Upper lobe of right lung (tissue), 1 donor: ENCODE measurements at places on chromosomes 4 and X. TPM values are rescaled to one million over a fixed set of nuclear protein-coding genes. Genes with fewer than 3 reads are reported as not detected.
A peak's percentile ranks its signal among the peaks of the same experiment; 100 is the strongest.

DNA sequence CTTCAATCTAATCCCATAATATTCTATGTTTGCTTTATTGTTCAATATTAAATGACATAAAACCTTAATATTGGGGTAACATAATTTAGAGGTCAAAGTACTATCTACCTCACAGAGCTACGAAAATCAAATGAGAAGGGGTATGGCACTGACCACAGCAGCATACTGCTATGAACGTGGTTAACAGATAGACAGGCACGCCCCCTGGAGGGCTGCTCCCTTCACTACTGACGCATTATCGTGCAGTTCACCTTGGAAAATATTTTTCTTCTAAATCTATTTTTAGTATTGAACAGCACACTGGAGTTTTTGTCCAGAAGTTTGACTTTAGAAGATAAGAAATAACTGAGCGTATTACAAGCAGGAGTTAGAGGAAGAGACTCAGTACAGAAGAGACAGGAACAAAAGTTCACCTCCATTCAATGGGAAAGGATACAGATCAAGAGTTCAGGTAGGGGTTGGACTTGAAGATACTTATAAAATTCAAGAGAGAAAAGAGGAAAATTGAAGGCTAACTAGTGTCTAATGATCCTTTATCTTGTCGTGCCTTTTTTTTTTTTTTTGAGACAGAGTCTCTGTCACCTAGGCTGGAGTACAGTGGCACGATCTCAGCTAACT, 22.7 kb downstream of the MAP9 start:
- peak; percentile 75 for DNase-seq
- H3K4me1 ChIP-seq: no peaks in the 10 kb centered on the region
- H3K27ac ChIP-seq: no peak overlapping the region
- no peaks in the 10 kb centered on the region for H3K27me3 ChIP-seq
- H3K4me3 ChIP-seq: no peak overlapping the region

The PNMA3 gene
- 0.32 TPM for total RNA-seq

DNA sequence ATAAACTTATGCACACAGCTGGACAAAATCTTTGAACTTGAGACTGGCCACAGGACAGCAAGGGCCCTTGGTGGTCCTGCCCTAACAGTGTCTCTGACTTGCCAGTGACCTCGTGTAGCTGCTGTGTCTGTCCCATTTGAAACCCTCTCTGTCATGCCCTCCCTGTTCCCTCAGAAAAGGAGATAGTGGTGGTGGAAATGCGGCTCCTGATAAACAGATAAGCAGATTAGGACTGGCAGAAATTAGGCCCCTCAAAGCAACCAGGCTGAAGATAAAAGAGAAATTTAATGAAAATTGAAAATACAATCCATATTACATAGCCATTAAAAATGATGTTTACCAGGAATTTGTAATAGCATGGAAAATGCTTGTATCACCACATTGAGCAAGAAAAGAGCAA, 136.6 kb upstream of the ATP6AP2 start:
- H3K36me3 ChIP-seq: no peaks in the 10 kb centered on the region
- no peak overlapping the region for H3K27ac ChIP-seq
- H3K27me3 ChIP-seq: no peaks in the 10 kb centered on the region
- no peaks in the 10 kb centered on the region for H3K4me1 ChIP-seq

The GYPE gene
- 3.2 TPM for total RNA-seq

- peaks cover 4% of the 10 kb centered on the region for H3K4me1 ChIP-seq
- no peaks in the 10 kb centered on the region for H3K27me3 ChIP-seq
- no peak overlapping the region for H3K27ac ChIP-seq
- no peak overlapping the region for H3K4me3 ChIP-seq
- no peaks in the 10 kb centered on the region for H3K36me3 ChIP-seq
- DNase-seq: no peak
Observed at GRCh38 chr4:151296227-151296626, 19.3 kb downstream of the PRSS48 start.

The GPR119 gene
- total RNA-seq: not detected

- no peaks in the 10 kb centered on the region for H3K4me1 ChIP-seq
- H3K36me3 ChIP-seq: no peaks in the 10 kb centered on the region
- no peak overlapping the region for H3K4me3 ChIP-seq
- H3K27ac ChIP-seq: no peak overlapping the region
- H3K27me3 ChIP-seq: no peaks in the 10 kb centered on the region
- DNase-seq: no peak
Observed at GRCh38 chr4:167274351-167274750, 40.1 kb upstream of the SPOCK3 start.

- no peaks in the 10 kb centered on the region for H3K27me3 ChIP-seq
- no peaks in the 10 kb centered on the region for H3K36me3 ChIP-seq
- H3K4me1 ChIP-seq: no peaks in the 10 kb centered on the region
- H3K4me3 ChIP-seq: no peak overlapping the region
- DNase-seq: no peak
- no peak overlapping the region for H3K27ac ChIP-seq
Observed at GRCh38 chrX:17767734-17768133, 30.4 kb downstream of the SCML1 start.

The EDNRA gene
- total RNA-seq: 28.3 TPM

- no peak overlapping the region for H3K4me3 ChIP-seq
- no peak overlapping the region for H3K27ac ChIP-seq
- no peaks in the 10 kb centered on the region for H3K36me3 ChIP-seq
- no peak for DNase-seq
Observed at GRCh38 chrX:39843318-39843717, 254.4 kb downstream of the BCOR start.

- H3K4me3 ChIP-seq: no peak overlapping the region
- no peaks in the 10 kb centered on the region for H3K27me3 ChIP-seq
- no peaks in the 10 kb centered on the region for H3K36me3 ChIP-seq
Observed at GRCh38 chrX:145190801-145191389, 56.4 kb upstream of the SPANXN1 start.

The LRIT3 gene
- total RNA-seq: 0.14 TPM

GRCh38 chr4:128322986-128323385, 35.4 kb upstream of the PGRMC2 start:
- DNase-seq: no peak
- H3K27ac ChIP-seq: no peak overlapping the region
- no peaks in the 10 kb centered on the region for H3K4me1 ChIP-seq
- no peaks in the 10 kb centered on the region for H3K27me3 ChIP-seq
- no peak overlapping the region for H3K4me3 ChIP-seq
- H3K36me3 ChIP-seq: no peaks in the 10 kb centered on the region

- H3K27me3 ChIP-seq: no peaks in the 10 kb centered on the region
- DNase-seq: no peak
- H3K4me3 ChIP-seq: no peak overlapping the region
Observed at GRCh38 chrX:151386838-151387459, 10.1 kb upstream of the VMA21 start.

The HTRA3 gene
- 25.0 TPM for total RNA-seq

DNA sequence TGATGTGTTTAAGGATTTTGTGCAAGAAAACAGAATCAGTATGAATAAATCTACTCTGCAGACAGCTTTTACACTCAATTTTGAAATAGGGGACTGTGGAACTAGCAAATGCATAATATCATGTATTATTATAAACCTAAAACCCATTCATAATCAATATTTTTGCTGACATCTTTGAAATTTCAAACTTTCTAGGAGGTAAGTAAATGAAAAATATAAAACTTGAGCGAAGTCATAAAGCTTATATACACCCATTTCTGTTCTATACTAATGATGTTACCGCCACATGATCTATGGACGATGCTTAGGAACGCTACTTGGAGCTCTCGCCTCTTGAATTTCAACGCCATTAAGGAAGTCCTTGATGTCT, 38.1 kb downstream of the ADGRA3 start:
- H3K4me3 ChIP-seq: no peak overlapping the region
- H3K27me3 ChIP-seq: no peaks in the 10 kb centered on the region
- no peaks in the 10 kb centered on the region for H3K4me1 ChIP-seq

DNA sequence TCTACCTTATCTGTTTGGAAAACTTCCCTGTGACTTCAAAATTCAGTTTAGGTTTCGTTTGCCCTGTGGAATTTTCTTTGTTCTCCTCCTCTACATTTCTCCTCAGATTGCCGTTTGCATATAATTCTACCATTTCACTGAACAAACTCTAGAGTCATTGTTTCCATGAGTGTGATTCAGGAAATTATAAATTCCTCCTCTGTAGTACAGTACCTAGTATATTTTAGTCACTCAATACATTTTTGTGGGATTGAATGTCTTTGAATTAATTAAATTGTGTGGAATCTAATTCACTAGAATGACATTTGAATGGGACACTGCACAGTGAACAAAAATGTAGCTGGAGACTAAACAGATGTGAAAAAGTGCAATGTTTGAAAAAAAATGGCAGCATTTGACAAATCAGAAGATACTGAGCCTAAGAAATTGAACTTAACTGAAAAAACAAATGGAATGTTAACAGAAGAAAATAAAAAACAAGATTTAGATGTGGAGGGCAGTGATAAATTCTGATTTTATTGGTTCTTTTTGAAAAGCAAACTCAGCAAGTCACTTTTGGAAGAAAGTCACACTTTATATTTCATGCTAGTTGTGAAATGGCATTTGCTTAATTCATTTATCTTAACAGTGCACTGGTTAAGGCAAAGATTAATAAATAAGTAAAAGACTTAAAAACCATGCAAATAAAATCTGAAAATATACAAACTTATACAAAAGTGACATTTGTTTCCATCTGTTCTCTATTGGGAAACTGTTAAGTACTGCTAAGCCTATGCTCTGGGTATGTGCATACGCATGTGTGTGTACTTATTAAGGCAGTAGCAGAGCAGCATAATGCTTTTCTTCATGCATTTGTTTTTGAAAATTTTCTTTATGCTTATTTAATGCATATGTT, 512.3 kb downstream of the FAT4 start:
- DNase-seq: no peak
- no peaks in the 10 kb centered on the region for H3K36me3 ChIP-seq
- H3K27me3 ChIP-seq: no peaks in the 10 kb centered on the region
- no peak overlapping the region for H3K27ac ChIP-seq

DNA sequence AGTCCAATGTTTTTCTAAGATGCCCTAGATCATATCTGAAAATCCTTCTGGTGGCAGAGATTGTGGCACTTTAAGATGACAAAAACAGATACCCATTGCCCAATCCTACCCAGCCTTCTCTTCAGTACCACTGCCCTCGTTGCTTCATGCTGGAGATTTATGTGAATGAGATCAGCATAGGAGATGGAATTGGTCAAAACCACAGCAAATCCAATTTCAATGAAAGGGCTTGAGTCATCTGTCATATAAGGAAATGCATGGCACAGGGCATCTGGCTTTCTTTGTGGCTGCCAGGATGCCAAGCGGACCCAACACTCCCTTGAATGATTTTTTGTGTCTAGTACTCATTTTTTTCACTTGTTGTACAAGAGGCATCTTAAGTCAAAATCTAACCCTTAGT, 16.8 kb downstream of the AFF2 start:
- no peaks in the 10 kb centered on the region for H3K4me1 ChIP-seq
- no peak for DNase-seq
- H3K36me3 ChIP-seq: no peaks in the 10 kb centered on the region
- H3K4me3 ChIP-seq: no peak overlapping the region

The TMPRSS11D gene
- not detected for total RNA-seq

The MMRN1 gene
- total RNA-seq: 67.4 TPM

The NWD2 gene
- total RNA-seq: not detected

GRCh38 chr4:102466298-102466697, 34.9 kb upstream of the NFKB1 start:
- no peak for DNase-seq
- H3K27me3 ChIP-seq: no peaks in the 10 kb centered on the region
- H3K27ac ChIP-seq: no peak overlapping the region
- no peak overlapping the region for H3K4me3 ChIP-seq

The TGIF2LX gene
- not detected for total RNA-seq

DNA sequence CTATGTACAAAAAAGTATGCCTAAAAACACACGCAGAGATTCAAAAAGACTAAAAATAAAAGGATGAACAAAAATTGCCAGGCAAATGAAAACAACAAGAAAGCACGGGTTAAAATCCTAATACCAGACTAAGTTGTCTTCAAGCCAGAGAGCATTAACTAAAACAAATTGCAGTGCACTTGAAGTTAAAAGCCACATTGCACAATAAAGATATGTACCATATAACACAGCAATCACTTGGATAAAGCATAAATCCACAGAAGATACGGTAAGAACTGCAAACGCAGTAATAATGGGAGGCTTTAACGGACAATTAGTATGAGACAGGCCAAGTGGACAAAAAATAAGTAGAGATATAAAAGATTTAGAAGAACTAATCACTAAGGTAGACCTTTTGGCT, 14.9 kb downstream of the CCDC158 start:
- no peak overlapping the region for H3K4me3 ChIP-seq
- no peaks in the 10 kb centered on the region for H3K36me3 ChIP-seq
- no peaks in the 10 kb centered on the region for H3K27me3 ChIP-seq

DNA sequence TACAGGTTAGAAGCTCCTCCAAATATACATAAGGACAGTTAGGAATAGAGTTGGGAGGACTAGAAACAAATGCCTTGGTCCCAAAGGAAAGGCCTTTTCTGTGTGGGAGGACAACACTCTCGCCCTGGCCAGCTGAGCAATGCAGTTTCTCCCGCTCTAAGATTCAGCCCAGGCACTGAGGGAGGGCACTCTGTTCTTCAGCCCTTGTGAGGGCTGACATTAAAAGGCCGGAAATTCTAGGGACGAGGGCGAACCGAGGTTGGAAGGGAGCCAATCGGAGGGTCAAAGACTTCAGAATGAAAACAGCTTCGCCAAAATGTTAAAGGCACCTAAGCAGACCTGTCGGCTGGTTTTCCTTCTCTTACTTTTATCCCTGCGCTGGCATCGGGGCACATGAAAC, 2.9 kb upstream of the PTCHD1 start:
- peaks cover 14% of the 10 kb centered on the region for H3K27me3 ChIP-seq
- no peaks in the 10 kb centered on the region for H3K4me1 ChIP-seq
- no peak for DNase-seq

DNA sequence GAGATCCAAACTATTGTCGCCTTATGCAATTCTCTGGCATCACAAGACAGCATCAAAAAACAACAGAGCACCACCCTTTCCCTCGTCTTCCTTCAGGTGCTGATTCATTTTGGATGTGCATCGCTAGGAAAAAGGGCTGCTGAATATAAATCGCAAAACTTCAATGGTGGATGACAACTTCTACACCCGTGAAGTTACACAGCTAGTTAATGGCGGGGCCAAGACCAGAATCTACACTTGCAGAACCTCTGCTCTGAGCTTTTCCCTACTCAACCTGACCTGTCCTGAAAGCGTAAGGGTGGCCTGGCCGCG, 674 bp downstream of the GNPDA2 start:
- H3K4me1 ChIP-seq: peaks cover 5% of the 10 kb centered on the region
- H3K4me3 ChIP-seq: peak overlapping the region; percentile 80
- no peaks in the 10 kb centered on the region for H3K27me3 ChIP-seq
- no peak for DNase-seq
- no peaks in the 10 kb centered on the region for H3K36me3 ChIP-seq

DNA sequence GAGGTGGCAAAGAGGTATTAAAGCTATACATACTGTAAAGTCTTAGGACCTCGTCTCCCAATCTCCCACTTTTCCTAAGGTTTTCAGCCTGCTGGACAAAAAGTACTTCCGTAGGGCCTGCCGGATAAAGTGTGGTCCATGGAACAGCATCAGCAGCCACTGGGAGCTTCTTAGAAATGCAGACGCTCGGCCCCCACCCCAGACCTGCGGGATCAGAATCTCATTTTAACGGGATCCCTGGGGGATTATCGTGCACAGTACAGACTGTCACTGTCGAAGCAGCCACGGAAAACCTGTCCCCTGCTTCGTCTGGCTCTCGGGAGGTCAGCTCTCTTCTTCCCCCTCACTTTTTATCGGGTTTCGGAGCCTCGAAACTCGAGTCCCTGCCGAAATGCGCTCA, 802 bp downstream of the ADGRG2 start:
- H3K4me3 ChIP-seq: peak overlapping the region; percentile 43
- no peaks in the 10 kb centered on the region for H3K36me3 ChIP-seq
- no peaks in the 10 kb centered on the region for H3K27me3 ChIP-seq

- H3K4me1 ChIP-seq: no peaks in the 10 kb centered on the region
- H3K4me3 ChIP-seq: no peak overlapping the region
- no peak overlapping the region for H3K27ac ChIP-seq
- no peaks in the 10 kb centered on the region for H3K27me3 ChIP-seq
Observed at GRCh38 chr4:47155919-47156318, 124.6 kb downstream of the GABRB1 start.
